ENCODE measurements at places on chromosomes 7 and 10.

DNA sequence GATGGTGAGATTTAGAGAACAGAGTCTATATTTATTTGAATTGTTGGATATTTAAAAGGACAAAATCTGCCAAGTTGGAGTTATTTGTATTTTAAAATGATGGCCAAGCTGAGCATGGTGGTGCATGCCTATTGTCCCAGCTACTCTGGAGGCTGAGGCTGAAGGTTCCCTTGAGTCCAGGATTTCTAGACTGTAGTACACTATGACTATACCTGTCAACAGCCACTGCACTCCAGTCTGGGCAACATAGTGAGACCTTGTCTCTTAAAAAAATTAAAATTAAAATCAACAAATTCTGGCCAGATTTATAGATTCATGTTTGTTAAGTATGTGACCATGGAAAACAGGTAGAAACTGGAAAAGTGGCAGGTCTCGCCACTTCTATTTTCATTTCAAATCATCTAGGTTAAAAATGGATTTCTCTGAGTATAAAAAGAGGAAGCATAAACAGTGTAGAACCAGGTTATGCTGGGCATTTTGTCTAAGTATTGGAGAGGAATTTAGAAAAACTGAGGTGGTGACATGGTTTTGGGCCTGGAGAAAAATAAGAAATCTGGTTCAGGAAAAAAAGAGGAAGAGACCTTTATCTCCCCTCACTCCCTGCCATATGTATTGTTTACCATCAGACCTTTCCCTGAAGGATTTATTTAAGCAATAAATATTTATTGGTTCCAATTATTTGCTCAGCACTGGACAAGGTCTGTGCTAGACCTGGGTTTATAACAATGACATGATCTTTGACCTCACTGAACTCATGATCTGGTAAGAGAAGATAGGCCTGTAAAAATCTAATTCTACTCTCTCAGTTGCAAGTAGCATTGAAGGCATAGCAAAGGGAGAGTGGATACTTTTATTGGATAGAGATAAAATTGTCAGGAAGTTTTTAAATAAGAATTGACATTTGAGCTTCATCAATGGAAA is 134.2 kb downstream of the TSPAN12 start:
- no peak for DNase-seq

- DNase-seq, result no peak
These were observed 241.0 kb downstream of the GALNT17 start for GRCh38 chr7:71372991-71373390.

DNA sequence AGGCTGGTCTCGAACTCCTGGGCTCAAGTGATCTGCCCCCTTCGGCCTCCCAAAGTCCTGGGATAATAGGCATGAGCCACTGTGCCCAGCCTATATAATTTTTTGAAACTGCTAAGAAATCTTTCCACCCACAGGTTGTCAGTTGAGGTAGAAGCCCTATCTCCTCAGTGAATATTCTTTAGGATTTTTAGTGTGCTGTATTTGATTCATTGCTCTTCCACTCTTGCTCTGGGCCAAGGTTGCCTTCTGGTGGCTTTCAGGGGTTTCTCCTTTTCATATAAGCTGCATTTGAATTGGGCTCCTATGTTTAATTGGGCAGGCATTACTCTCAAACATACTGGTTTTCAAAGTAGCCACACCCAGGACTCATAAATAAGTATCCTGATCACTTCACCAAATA is 931.2 kb downstream of the GATA3 start:
- no peak for DNase-seq

DNA sequence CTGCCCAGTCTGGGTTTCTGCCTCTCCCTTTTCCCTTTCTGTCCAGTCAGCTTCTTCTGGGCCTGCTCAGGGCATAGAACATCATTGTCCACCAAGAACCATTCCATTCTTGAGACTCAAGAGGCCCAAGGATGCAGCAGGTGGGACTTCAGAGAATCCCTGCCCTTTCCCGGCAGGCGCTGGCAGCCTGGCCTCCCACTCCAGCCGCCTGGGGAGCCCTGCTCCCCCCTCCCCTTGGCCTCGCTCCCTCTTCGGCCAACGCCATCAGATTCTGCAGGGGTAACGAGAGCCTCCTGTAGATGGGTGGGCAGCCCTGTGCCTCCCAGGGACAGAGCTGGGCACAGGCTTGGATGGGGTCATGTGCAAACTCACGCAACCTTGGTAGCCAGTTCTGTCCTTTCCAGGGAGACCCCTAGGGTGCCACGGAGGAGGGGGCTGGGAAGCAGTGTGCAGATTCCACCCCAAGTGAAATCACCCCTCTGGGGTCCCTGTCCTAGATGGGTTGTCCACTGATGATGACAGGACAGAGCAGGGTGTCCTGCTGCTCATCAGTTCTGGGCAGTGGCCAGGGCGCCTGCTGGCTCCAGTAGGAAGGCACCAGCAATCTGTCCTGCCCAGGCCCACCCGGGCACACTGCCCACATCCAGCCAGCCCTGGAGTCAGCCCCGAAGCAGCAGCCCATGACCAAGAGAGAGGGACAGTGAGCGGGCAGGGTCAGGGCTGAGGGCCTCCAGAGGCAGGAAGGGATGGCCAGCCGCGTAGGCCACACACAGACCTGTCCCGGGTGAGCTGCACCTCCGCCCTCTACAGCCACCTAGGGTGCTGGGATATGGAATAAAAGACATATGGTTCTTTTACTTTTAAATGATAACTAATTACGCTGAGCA is 47.7 kb downstream of the RASGEF1A start:
- no peak for DNase-seq

GRCh38 chr10:107022600-107023354 is 141.7 kb downstream of the SORCS1 start:
- no peak for DNase-seq

- no peak for DNase-seq
These were observed 416.7 kb downstream of the TFEC start for GRCh38 chr7:115613836-115614235.

DNA sequence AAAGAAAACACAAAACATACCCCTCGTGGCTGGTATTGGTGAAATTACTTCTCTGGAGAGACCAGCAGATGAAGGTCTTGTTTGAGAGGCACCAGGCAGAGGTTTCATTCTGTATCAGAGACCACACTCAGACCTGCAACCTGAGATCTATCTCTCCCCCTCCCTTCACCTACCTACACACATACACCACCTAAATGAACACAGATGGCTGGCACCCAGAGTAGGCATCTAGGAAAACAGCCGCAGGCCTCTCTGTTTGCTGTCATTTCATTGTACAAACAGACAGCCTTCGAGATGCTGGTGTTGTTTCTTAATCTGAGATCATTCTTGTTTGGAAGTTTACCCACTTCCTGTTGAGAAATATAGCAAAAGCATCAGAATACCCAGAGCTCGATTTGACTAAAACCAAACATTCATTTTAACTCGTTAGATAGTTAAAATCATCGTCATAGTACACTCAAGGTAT is 173.9 kb upstream of the SLC25A13 start:
- DNase-seq, result no peak

- DNase-seq, result no peak
These were observed 256.7 kb downstream of the KLF6 start for GRCh38 chr10:3528271-3528670.
